ENCODE measurements at places on chromosomes 7 and 10.

GRCh38 chr10:94677691-94678090 lies 5.8 kb upstream of the CYP2C18 start:
- H3K27ac ChIP-seq: peak overlapping the region; percentile 2
- peaks cover 33% of the 10 kb centered on the region for H3K4me1 ChIP-seq
- peak; percentile 77 for DNase-seq
- H3K4me3 ChIP-seq: no peak overlapping the region

DNA sequence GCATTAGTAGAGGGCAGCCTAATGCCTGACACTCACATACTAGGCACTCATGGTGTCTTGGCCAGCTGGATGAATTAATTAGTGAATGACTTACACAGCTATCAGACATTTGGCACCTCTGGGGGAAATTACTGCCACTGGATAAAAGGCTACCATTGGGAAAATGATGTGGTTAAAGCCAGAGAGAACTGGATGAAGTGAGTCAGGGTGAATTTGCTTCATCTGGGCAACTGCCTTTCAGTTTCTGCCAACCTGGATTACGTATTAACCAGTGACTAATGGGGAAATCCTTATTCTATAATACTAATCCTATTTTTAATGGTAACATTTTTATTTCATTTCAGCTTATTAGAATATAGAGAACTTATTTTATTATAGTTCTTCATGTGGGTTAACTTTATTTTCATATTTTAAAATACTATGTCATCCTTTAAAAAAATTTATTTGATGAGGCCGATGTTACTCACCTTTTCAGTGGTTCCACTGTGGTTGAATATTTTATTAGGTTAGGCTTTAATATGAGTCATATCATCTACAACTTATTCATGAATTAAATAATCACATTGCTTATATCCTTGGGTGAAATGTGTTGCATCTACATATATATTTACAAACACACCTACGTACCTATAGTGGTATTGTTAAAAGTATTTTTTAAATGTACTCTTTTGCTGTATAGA lies 85.6 kb upstream of the CAPZA2 start:
- DNase-seq: peak; percentile 93
- peak overlapping the region; percentile 32 for H3K27ac ChIP-seq
- H3K4me1 ChIP-seq: peaks cover 37% of the 10 kb centered on the region
- H3K27me3 ChIP-seq: no peaks in the 10 kb centered on the region

DNA sequence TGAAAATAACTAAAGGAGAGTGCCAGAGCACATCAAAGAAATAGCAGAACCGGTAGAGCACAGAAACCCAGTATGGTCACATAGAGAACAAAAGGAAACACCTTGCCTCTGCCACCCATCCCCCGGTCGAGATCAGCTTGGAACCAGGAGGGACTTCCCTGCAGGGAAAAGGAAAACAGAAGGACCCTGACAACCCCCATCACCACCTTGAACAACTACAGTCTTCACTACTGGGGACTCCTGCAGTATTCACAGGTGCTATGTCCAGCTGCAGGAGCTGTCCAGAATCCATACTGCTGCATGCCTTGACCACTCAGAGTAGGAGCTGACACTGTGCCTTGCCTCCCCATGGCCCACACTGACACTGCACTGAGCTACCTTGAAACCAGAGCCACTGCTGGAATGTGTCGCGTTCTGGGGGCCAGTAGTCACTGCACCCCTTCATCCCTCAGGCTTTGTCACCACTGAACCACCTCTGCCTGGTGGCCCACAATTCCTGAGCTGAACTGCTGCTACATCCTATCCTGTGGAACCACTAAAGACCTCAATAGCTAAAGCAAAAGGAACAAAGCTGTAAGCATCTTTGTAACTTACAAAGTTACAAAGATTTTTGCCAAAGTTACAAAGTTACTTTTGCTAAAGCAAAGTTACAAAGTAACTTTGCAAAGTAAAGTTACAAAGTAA lies 66.8 kb downstream of the TRIL start:
- peaks cover 8% of the 10 kb centered on the region for H3K4me1 ChIP-seq
- no peak for DNase-seq
- peak overlapping the region; percentile 30 for H3K27ac ChIP-seq

GRCh38 chr10:24208661-24209431 lies at the start of gene KIAA1217:
Gene KIAA1217 (plus strand): TSS chr10:24209138. CDS start chr10:24209194, 56 bp downstream.
- peak; percentile 51 for DNase-seq
- peaks cover 2% of the 10 kb centered on the region for H3K4me1 ChIP-seq
- no peaks in the 10 kb centered on the region for H3K36me3 ChIP-seq
- peak within 1 kb of the TSS; percentile 60 for H3K4me3 ChIP-seq
- peak within 1 kb of the TSS; percentile 89 for H3K27ac ChIP-seq
- H3K27me3 ChIP-seq: no peaks in the 10 kb centered on the region

GRCh38 chr7:116171094-116171493 lies 39.2 kb upstream of the TES start:
- H3K36me3 ChIP-seq: no peaks in the 10 kb centered on the region
- no peaks in the 10 kb centered on the region for H3K27me3 ChIP-seq
- no peak overlapping the region for H3K27ac ChIP-seq
- H3K4me3 ChIP-seq: no peak overlapping the region
- no peaks in the 10 kb centered on the region for H3K4me1 ChIP-seq

GRCh38 chr10:17652585-17652984 lies 8.6 kb downstream of the STAM start:
- no peaks in the 10 kb centered on the region for H3K27me3 ChIP-seq
- no peak overlapping the region for H3K4me3 ChIP-seq
- DNase-seq: no peak
- H3K4me1 ChIP-seq: peaks cover 5% of the 10 kb centered on the region
- no peaks in the 10 kb centered on the region for H3K36me3 ChIP-seq

- no peaks in the 10 kb centered on the region for H3K36me3 ChIP-seq
- H3K27me3 ChIP-seq: no peaks in the 10 kb centered on the region
- H3K4me3 ChIP-seq: no peak overlapping the region
- DNase-seq: no peak
- no peak overlapping the region for H3K27ac ChIP-seq
- no peaks in the 10 kb centered on the region for H3K4me1 ChIP-seq
These were observed 167.5 kb downstream of the ITGB1 start for GRCh38 chr10:32790483-32790882.

GRCh38 chr10:112390125-112390703 lies 16.3 kb downstream of the ACSL5 start:
- peaks cover 59% of the 10 kb centered on the region for H3K4me1 ChIP-seq
- no peak overlapping the region for H3K4me3 ChIP-seq
- H3K27me3 ChIP-seq: no peaks in the 10 kb centered on the region
- no peak overlapping the region for H3K27ac ChIP-seq
- no peak for DNase-seq

DNA sequence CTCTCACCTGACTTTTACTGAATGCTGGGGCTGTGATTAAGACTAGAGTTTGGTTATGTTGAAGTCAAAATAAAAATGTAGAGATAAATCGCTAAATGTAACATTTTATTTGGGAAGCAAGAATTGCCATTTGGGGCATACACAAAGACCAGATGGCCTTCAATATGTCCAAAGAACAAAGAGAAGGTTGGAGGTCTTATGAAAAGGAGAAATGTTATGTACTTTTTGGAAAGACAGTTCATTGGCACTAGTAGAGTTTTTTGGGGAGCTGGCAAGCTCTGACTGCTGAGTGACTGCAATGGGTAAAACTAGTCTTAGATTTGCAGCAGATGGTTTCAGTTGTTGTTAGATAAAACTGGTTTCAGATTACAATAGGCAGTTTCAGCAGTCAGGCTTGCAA lies 35.6 kb upstream of the GALNT17 start:
- H3K4me3 ChIP-seq: no peak overlapping the region
- no peak for DNase-seq
- no peaks in the 10 kb centered on the region for H3K4me1 ChIP-seq
- H3K36me3 ChIP-seq: no peaks in the 10 kb centered on the region

DNA sequence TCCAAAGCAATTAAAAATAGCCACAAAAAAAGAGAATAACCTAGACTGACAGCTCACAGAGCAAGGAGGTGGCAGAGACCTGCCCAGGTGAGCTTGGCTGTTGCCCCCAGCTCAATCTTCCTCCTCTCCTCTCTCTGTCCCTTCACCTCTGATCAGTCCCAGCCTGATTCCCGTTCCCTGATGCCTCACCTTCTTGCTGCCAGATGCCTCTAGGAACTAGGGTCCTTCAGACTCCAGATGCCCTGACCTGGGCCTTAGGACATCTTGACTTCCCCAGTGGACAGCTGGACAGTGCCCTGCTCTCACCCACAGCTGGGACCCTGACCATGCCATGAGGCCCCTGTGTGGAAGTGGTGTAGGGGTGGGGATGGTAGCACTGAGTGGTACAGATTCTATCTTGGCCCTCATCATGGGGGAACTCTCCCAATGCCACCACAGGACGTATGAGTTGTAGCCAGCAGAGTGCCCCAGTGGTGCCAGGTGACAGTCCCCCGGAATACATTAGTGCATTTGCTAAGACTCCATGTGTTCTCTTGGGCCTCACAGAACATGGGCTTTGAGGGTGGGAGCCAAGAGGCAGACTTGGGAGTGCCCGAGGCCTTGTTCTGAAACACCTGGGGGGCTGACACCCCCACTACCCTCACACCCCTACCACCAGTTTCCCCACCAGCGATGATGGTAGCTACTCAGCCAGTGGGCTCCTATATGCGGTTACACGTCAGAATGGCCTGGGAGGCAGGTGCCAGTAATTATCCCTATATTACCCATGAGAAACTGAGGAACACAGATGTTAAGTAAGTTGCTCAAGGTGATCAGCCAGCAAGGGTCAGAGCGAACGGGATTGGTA lies 2.0 kb downstream of the DEPP1 start:
- H3K36me3 ChIP-seq: peaks cover 36% of the 10 kb centered on the region
- H3K4me3 ChIP-seq: no peak overlapping the region
- H3K27ac ChIP-seq: no peak overlapping the region
- H3K27me3 ChIP-seq: no peaks in the 10 kb centered on the region

DNA sequence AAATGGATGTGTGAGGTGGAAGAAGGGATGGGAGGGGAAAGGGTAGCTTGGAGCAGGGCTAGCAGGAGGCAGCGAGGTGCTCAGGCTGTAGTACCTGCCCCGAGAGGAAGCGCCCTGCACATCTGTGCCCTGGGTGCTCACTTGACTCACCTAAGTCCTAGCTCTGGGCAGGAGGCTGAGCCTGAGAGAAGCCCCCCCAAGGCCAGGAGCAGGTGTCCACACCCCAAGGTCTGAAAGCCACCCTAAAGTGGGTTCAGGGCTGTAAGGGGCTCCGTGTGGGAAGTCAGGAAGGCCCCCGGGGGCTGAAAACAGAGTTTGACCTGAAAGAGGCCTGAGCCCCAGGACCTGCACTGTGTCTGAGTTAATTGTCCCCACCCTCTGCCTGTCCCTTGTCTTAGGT lies 95.8 kb upstream of the PODXL start:
- no peaks in the 10 kb centered on the region for H3K4me1 ChIP-seq
- peak; percentile 39 for DNase-seq
- H3K27me3 ChIP-seq: no peaks in the 10 kb centered on the region
- no peak overlapping the region for H3K4me3 ChIP-seq

DNA sequence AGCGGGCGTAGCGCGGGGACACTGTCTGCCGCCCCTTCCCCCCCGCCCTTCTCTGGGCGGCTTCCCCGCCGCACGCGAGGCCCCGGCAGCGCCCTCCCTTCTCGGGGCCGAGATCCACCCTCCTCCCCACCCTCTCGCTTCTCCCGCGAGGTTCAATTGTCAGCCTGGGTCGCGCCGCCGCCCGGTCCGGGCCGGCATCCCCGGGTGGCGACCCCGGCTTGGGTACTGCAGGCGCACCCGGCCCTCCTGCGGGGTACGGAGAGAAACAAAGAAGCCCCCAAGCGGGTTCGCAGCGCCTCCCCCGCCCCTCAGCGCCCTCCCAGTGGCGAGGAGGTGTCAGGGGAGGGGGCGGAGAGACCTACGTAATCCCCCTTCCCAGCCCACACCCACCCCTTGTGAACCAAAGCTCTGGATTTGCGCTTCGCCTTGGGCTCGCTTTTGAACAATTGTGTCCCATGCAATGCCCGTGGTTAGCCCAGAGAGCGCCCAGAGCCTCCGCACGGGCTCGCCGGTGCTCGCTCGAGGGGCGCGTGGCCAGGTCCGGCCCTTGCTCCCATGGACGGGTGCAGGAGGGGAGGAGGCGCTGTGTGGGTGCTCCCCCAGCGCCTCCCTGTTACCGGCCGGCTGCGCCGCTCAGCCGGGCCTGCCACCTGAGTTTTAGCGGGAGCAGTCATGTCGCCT lies 634 bp downstream of the HECW1 start:
- H3K4me1 ChIP-seq: no peaks in the 10 kb centered on the region
- H3K27me3 ChIP-seq: peaks cover 8% of the 10 kb centered on the region
- H3K36me3 ChIP-seq: no peaks in the 10 kb centered on the region
- H3K4me3 ChIP-seq: peak overlapping the region; percentile 15

- H3K4me1 ChIP-seq: peaks cover 6% of the 10 kb centered on the region
- H3K4me3 ChIP-seq: no peak overlapping the region
- no peaks in the 10 kb centered on the region for H3K36me3 ChIP-seq
- no peaks in the 10 kb centered on the region for H3K27me3 ChIP-seq
These were observed 692.6 kb downstream of the SUGCT start for GRCh38 chr7:40827222-40828085.

GRCh38 chr7:128763541-128763940 lies 12.1 kb downstream of the OPN1SW start:
- no peaks in the 10 kb centered on the region for H3K27me3 ChIP-seq
- H3K4me1 ChIP-seq: no peaks in the 10 kb centered on the region
- DNase-seq: no peak
- no peak overlapping the region for H3K27ac ChIP-seq
- no peak overlapping the region for H3K4me3 ChIP-seq
- H3K36me3 ChIP-seq: peaks cover 9% of the 10 kb centered on the region

DNA sequence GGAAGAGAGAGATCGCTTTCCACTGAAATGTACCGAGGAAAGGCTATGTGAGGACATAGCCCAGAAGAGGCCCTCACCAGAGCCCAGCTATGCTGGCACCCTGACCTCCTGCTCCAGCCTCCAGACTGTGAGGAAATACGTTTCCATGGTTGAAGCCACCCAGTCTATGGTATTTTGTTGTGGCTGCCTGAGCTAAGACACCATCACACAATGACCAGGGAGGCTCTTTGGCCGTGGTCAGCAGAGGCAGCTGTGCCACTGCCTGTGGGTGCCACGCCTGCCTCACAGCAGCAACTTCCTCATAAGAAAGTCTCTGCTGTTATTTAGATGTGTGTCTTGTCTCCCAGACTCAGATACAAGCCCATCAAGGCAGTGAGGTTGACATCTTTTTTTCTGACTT lies 182.7 kb upstream of the PLXNA4 start:
- no peak overlapping the region for H3K27ac ChIP-seq
- H3K4me1 ChIP-seq: no peaks in the 10 kb centered on the region
- H3K36me3 ChIP-seq: no peaks in the 10 kb centered on the region
- peaks cover 2% of the 10 kb centered on the region for H3K27me3 ChIP-seq

DNA sequence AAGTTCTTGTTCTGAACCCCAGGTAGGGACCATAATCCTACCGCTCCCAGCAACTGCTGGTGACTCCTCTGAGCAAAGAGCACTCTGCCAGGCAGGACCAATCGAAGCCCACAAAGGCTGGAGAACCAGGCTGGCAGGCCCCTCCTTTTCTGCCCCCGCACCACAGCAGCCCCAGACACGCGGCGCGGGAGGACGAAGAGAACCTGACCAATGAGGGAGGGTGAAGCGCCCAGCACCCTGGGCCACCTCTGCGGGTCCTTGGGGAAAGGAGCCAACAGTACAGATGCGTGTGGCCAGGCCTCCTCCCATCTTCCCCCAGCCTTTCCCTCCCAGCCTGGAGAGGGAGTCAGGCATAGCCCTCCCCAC lies 25.9 kb downstream of the CTBP2 start:
- H3K4me3 ChIP-seq: no peak overlapping the region
- H3K36me3 ChIP-seq: peaks cover 73% of the 10 kb centered on the region
- H3K4me1 ChIP-seq: peaks cover 30% of the 10 kb centered on the region
- peak; percentile 85 for DNase-seq
- no peaks in the 10 kb centered on the region for H3K27me3 ChIP-seq
